Dermis microvascular lymphatic vessel endothelial cell (primary cell): ENCODE measurements at places on chromosomes 11 and 22. TPM values are rescaled to one million over a fixed set of nuclear protein-coding genes. Genes with fewer than 3 reads are reported as not detected.
A peak's percentile ranks its signal among the peaks of the same experiment; 100 is the strongest.

RAB3IL1 gene
- 1.9 and 11.3 TPM in 2 replicates for total RNA-seq

NF2 gene
- 43.8 and 51.0 TPM in 2 replicates for total RNA-seq

MPPED1 gene
- total RNA-seq = not detected in 2 replicates

GLYATL2 gene
- total RNA-seq = under 0.01 and 0.13 TPM in 2 replicates

LGALS1 gene
- total RNA-seq = 3,435 and 6,925 TPM in 2 replicates

OR52A5 gene
- not detected in 2 replicates for total RNA-seq

CCDC116 gene
- under 0.01 and 0.13 TPM in 2 replicates for total RNA-seq

FAM111B gene
- total RNA-seq = 11.0 and 14.4 TPM in 2 replicates

GAL3ST3 gene
- total RNA-seq = 0.26 and 0.38 TPM in 2 replicates

CLDN5 gene
- total RNA-seq = 560 and 793 TPM in 2 replicates

CCDC88B gene
- 1.5 and 1.8 TPM in 2 replicates for total RNA-seq

NELL1 gene
- total RNA-seq = not detected in 2 replicates

RIBC2 gene
- total RNA-seq = 0.25 and 0.39 TPM in 2 replicates

KCNA4 gene
- not detected in 2 replicates for total RNA-seq

GRCh38 chr11:46279126-46280099 lies 2.0 kb downstream of the CREB3L1 start:
- DNase-seq = peak; percentile 79

- no peak for DNase-seq
Observed at GRCh38 chr11:95563173-95563572, 226.4 kb downstream of the FAM76B start.

DNA sequence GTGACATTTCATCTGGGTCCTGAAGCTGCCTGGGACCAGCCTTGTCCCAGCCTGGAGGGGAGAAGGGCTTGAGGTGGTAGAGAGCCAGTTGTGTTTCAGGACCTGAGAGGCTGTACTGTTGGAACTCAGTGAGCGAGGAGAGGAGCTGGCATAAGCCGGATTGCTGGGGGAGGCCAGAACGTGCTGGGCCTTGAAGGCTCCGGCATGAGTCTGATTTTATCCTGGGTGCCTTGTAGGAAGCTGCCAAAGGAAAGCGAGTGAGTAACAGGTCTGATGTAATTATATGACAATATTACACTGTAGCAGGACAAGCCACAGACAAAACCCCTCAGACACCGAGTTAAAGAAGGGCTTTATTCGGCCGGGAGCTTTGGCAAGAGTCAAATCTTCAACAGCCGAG lies 17.2 kb downstream of the AP2A2 start:
- no peak for DNase-seq

- no peak for DNase-seq
Observed at GRCh38 chr11:94169516-94169915, 40.9 kb downstream of the PANX1 start.

GRCh38 chr22:48753381-48753730 lies 1074.3 kb downstream of the BRD1 start:
- no peak for DNase-seq

GRCh38 chr11:34788642-34789041 lies 127.5 kb downstream of the APIP start:
- no peak for DNase-seq

DNA sequence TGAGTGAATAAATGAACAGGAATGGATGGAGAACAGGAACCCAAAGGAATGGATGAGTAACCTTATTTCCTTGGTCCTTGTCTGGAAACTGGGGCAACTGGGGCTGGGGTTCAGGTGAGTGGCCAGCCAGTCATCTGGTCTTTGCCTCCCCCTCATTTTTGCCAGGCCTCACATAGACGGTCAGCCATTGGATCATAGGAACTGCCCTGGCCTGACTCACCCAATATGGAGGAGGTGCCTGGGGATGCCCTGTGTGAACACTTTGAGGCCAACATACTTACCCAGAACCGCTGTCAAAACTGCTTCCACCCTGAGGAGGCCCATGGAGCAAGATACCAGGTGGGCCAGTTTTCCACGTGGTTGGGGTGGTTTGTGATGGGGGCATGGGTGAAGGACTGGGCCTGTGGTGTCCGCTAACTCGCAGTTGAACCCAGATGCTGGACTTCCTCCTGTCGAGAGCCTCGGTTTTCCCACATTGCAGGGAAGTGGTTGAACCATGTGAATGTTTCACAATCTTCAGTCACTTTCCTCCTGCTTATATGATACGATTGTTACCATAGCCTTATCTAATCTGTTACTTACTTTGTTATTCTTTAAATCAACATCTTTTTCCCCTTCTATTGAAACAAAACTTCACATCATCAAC lies 4.4 kb downstream of the TRIOBP start:
- DNase-seq = no peak

DNA sequence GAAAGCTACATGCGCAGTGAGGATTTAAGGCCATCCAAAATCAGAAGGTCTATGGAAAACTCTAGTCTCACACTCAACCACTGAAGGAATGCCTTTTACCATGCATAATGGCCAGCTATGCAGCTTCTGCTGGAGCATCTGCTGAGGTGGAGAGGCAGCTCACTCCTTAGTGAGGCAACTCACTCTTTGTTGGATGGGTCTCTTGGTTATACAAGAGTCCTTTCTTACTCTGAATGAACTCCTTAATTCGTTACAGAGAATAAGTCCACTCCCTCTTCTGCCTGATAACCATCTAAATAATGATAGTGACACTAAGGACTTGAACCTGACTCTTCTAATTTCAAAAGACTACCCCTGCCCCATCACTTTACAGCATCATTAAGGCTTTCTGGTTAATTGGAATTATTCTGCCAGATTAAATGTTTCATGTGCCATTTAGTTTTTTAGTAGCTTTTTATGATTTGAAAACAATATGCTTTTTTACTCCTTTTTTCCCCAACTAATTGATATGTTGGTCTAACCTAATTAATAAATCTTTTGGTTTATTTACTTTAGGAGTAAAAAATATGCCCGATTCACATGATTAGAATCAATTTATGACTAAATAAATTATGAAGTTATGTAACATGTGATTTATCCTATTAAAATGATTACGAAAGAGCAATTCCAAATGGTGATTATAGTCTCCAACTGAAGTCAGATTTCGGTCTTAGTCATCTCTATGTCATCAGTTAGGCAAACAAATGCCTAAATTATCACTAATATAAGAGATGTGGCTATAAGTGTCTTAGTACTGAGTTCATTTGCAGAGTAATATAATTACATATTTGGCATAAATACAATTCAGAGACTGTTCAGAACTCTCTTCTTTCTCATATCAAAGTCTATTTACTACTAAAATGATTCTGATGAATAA lies 286.7 kb upstream of the CCDC90B start:
- no peak for DNase-seq

GRCh38 chr11:68212421-68213134 lies 518 bp downstream of the KMT5B start:
- peak; percentile 82 for DNase-seq

DNA sequence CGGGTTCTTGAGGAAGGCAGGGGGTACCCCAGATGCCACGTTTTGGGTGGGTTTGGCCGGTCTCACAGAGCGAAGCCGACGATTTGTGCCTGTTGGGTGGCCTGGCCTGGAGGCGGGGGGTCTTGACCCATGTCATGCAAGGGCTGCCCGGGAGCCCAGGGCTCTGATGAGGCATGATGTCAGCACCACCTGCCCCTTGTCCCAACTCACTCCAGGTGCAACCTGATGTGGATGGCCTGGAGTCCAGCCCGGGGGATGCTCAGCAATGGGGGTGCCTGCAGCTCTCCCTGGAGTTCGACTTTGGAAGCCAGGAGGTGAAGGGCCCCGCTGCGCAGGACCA lies 851 bp downstream of the SYT8 start:
- no peak for DNase-seq

DNA sequence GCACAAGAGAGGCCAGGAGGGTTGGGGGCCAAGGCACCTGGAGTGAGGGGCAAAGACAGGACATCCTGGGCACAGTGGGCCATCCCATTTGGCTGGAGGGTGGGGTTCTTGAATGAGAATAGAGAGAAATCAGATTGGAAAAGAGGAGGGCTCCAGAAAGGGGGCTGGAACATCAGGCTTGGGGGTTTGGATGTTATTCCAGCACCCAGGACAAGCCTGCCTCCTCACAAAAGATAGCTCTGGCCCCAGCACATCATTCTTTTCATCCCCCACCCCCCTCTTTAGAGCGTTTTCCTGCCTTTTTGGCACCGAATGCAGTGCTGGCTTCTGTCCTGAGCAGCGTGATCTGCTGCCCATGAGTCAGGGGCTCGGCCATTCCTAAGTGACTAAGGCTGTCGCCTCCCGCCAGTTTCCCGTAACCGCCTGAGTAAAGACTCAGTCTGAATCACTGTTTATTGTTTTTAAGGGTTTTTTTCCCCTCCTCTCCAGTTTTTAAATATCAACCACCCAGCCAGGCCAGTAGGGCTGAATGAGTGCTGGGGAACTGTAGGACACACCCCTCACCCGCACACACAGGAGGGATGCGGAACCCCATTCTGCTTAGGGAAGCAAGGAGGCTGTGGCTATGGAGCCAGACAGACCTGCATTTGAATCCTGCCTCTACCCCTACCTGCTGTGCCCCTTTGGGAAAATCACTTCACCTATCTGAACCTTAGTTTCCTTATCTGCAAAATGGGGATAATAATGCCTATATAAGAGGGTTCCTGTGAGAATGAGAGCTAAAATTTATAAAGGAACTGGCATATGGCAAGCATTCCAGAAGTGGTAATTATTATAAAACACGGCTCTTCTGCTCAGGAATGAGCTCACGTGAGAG lies 32.4 kb upstream of the NAV2 start:
- DNase-seq = peak; percentile 92

GRCh38 chr11:126433244-126433846 lies 77.9 kb downstream of the ST3GAL4 start:
- no peak for DNase-seq

- DNase-seq = no peak
Observed at GRCh38 chr11:29162491-29162890, 854.3 kb downstream of the KCNA4 start.

GRCh38 chr11:112518371-112518770 lies 257.7 kb upstream of the PLET1 start:
- no peak for DNase-seq

- no peak for DNase-seq
Observed at GRCh38 chr11:113729456-113729855, 23.3 kb upstream of the TMPRSS5 start.

- no peak for DNase-seq
Observed at GRCh38 chr22:26697151-26697550, 39.8 kb downstream of the MIAT start.

DNA sequence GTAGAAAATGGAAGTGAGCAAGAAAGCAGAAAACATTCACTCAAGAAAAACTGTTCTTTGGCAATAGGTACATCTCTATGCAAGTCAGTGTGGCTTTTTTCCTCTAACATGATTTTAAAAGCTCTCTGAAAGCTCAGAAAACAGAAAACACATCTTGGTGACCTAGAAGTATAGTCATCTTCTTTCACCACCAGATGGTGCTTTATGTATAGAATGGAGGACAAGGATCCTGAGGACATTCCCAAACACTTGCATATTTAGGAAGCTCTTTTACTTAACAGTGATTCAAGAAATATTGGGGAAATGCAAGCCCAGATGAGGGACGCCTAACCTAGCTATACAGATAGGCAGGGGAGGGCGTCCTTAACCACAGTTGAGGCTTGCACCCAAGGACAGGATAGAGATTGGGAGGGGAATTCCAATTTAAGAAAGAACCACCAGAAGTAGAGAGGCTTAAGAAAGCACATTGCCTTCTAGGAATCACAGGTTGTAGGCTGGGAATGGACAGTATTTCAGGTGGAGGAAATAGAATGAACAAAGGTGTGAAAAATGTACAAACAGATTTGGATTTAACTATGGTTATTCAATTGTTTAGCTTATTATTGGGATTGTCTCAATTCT lies 13.8 kb upstream of the CCDC81 start:
- DNase-seq = no peak

DNA sequence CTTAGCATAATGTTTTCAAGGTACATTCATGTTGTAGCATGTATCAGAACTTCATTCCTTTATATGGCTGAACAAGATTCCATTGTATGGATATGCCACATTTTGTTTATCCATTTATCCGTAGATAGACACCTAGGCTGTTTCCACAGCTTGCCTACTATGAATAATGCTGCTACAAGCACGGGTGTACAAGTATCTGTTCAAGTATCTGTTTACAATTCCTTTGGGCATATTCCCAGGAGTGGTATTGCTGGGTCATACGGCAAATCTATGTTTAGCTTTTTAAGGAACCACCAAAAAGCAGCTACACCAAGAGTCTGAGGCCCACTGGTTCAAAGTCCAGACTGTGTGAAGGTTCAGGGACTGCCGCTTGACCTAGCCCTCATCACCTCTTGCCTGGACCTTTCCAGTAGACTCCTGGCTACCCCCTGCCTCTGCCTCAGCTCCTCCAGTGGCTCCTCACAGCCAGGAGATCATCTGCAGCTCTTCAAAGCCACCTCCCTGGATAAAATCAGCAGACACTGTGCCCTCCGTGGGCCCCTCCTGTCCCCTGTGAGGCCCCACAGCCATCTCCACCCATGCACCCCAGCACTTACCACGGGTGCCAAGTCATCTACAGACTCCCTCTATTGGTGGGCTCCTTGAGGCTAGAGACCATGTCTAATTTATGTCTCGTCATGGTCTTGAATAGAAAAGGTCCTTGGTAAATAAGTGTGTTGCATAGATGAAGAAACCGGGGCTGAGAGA lies 160.3 kb downstream of the MN1 start:
- DNase-seq = no peak

GRCh38 chr11:20451568-20451967 lies 64.1 kb downstream of the PRMT3 start:
- no peak for DNase-seq

GRCh38 chr11:130166457-130166784 lies 6.8 kb downstream of the ST14 start:
- no peak for DNase-seq

DNA sequence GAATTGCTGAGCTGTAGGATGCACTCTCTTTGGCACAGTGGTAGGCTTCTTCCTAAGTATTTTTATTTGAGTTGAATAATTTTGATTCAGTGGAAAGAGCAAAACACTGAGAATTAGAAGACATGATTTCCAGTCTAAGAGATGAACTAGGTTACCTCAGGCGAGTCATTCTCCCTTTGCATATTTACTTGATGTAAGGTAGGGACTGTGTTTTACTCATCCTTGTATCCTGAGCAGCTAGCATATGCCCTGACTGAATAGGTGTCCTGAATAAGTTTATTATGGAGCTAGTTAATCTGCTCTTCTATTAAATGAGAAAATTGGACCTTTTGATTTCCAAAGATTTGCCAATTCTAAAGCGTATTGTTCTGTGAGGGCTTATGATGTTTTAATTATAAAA lies 50.7 kb downstream of the STIM1 start:
- no peak for DNase-seq

- DNase-seq = no peak
Observed at GRCh38 chr11:83042964-83043711, 28.6 kb downstream of the RAB30 start.

GRCh38 chr11:35617687-35618496 lies at the start of gene FJX1:
Gene FJX1, plus strand, starts transcription at chr11:35618460. Its CDS starts 177 bp downstream, at chr11:35618637.
- DNase-seq = peak; percentile 87
